ENCODE measurements at places on chromosomes 5 and 9.

DNA sequence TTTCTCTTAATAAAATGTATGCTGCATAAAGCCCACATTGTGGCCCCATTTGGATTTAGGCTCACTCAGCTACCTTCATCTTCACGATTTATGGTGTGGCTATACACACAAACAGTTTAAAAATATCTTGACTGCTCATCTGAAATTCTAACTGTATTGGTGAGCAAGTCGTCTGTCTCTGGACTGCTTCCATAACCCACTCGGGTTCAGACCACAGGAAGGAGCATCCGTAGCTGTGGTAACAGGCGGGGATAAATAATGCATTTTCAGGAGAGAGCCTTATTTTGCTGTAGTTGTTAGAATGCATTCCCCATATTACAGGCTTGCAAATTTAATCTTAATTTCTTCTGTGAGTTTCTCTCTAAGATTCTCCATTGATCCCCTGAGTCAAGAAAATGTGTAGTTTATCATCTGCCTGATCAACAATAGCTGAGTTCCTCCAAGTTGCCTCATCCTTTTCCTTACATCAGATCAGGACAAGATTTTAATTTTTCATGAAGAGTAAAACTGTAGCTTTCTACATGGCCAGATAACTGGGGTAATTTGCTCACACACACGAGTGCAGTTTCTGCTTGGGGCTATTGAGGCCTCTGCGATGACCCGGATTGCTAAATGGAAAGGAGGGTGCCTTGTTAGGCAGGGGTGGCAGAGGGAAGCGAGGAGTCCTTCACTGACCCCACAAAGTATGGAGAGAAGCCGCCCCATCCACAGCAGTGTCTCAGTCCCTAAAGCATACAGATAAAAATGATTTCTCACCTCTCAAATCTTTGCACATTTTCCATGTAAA, 133.9 kb downstream of the FSTL4 start:
- no peak for DNase-seq

- no peak for DNase-seq
These were observed 14.4 kb downstream of the CCNI2 start for GRCh38 chr5:132761321-132762240.

DNA sequence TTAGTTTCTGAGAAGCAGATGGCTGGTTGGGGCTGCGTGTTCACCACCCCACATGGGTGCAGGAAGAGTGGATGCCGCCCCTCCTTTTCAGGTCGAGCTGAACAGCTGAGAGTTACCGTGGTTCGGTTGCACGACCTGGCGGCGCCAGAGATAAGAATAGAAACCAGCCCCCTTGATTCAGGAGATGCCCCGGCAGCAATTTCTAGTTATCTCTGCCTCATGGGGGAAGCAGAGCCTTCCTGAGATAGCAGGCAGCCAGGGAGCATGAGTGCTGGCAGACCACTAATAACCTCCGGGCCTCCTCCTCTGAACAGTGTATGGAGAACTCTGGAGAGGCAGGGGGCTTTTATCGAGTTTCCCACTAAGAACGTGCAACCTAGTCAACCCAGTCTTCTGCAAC, 177.8 kb downstream of the NSG2 start:
- no peak for DNase-seq

- DNase-seq, result no peak
These were observed 517.8 kb downstream of the IRX1 start for GRCh38 chr5:4113426-4113825.

DNA sequence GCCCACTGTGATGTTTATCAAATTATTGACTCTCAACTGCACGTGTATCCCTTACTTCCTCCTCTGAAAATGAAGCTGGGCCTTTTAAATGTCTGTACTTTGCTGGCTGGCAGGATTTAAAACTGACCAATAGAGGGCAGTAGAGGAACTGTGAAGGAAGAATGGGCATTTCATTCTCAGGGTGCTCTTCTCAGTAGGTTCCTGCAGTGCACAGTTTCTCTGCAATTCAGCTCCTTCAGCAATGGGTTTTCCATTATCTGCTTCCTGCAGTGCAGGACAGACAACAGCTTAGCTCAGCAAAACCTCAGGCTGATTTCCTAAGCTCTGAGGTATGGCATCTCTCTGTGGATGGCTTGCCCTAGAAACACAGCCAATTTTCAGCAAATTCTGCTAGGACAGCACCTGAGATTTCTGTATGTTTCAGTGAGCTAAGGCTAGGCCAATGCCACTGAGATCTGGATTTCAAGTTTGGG, 298.4 kb upstream of the PRDM9 start:
- DNase-seq, result peak; percentile 18

All from Daoy (cell line).